NCI-H460 (cell line): ENCODE measurements at places on chromosomes 4 and X.

DNA sequence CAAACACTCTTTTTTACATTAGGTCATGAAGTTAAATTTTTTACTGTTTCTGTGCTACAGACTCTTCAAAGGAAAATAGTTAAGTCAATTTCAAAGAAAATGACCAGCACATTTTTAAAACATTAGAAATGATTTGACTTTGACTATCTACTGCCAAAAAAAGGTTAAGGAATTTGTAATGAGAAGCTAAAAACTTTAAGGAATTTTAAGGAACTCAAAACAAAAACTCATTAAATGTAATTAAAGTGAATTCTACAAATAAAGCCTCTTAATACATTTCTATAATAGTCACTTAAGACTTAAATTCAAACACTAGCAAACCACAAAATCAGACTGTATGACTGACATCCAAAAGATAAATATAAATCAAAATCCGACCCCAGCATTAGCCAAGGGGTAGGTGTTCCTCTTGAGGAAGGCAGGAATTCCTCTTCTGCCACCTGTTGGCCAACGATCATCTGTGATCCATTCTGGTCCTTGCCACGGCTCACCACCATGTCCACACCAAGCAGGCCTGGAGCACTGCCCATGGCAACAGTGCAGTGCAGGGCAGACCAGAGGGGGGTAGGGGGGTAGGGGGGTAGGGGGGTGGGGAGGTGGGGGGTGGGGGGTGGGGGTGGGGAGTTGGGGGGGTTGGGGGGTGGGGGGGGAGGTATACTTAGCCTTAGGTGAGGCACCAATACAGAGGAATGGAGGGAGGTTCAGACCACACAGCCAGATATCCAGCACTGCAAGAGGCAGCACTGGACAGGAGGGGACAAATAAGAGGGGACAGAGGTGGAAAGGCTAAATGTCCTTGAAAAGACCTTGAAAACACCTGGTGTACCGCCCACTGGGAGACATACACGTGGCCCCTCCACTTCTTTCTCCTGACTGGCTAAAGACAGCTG, 287.4 kb downstream of the CHIC1 start:
- DNase-seq: peak; percentile 12

DNA sequence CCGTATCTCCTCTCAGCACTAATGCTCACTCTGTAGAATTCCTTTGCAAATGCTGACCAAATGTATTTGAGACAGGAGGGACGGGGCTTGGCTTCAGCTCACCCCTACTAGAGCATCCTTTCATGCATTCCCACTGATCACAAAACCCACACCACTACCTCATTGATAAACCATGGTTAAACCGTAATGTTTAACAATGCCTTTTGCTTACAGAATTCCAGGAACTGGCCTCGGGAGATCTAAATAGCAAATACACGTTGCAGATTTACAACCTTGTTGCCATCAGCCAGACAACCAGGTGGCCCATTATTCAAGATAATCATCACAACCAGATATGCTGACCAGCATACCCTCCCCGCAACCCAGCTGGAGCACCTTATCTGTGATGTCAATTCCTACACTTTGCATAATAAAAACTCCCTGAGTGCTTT, 391.9 kb downstream of the KCTD8 start:
- DNase-seq: no peak

- no peak for DNase-seq
Observed at GRCh38 chr4:6348408-6348807, 78.8 kb downstream of the WFS1 start.

DNA sequence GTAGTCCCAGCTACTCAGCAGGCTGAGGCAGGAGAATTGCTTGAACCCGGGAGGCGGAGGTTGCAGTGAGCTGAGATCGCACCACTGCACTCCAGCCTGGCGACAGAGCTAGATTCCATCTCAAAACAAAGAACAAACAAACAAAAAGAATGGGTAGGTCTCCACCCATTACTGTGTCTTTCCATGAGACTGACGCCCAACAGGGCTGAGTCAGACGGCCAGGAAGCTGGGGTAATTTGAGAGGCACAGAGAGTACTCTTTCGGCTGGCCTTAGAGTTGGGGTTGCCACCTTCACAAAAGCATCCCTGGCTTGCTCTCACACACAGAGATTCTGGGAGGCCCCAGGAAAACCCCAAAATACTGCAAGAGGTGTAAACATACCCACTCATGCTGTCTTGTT, 72.0 kb upstream of the DHRSX start:
- peak; percentile 45 for DNase-seq

DNA sequence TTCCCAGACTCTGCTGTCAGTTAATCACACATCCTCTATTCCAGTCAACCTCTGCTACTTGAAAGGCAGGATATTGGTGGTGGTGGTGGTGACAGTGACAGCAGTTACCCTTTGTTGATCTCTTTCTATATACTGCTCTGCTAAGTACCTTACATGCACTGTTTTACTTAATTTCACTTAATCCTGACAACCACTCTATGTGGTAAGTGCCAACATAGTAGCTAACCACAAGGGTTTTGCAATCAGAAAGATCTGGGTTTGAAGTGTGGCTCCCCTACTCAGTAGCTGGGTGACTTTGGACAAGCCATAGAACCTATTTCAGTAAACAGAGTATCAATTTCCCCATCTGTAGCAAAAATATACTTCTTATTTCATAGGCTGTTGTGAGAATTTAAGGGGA, 24.2 kb upstream of the F9 start:
- no peak for DNase-seq

- no peak for DNase-seq
Observed at GRCh38 chr4:31094474-31094873, 374.3 kb downstream of the PCDH7 start.

DNA sequence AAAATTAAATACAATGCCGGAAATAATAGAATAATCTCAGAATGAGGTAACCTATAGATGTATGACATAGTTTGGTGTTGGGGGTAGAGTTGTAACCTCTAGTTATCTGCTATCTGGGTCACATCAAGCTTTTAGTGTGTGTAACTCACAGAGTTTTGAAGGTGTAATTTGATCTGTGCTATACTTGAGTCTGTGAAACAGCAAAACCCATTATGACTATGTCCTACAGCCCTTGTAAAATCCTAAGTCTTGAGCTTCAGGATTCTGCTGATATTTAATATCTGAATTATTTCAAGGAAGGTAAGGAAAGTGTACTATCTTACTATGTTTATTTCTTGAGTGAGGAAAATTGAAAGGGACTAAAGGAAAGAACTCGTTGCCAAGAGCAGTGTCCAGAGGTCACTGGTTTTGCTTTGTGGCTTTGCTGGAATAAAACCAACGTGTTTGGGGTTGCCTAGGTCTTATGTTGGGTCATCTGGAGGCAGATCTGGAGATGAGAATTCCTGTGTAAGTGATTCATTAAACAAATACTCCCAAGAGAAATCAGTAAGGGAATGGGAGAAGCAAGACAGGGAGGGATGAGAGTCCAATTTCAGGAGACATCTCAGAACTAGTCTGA, 107.8 kb upstream of the CBLL2 start:
- peak; percentile 1 for DNase-seq

DNA sequence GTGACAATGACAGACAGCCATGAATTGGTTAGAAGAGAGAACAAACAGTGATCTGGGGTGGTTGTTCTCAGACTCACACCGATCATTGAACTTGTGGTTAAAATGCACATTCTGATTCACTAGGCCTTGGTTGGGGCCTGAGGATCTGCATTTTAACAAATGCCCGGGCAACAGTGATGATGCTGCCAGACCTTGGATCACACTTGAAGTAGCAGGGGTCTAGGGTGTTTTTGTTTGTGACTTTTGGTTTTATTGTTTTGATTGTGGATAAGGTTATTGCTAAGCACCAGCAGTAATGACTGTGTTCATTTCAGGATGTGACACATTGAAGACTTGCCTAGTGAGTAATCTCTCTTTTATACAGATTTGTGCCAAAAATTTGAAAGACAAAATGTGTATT, 36.5 kb downstream of the TXLNG start:
- no peak for DNase-seq

- no peak for DNase-seq
Observed at GRCh38 chr4:76420762-76421581, at the start of gene CCDC158. TSS of gene CCDC158 (minus strand) at chr4:76421141. CDS start at chr4:76403207, 17,934 bp downstream.

- DNase-seq: no peak
Observed at GRCh38 chr4:76987153-76987591, 37.6 kb downstream of the SEPTIN11 start.

GRCh38 chr4:86356425-86357210, 3.2 kb downstream of the MAPK10 start:
- DNase-seq: no peak

- DNase-seq: peak; percentile 30
Observed at GRCh38 chrX:132631579-132632232, 142.9 kb upstream of the MBNL3 start.

DNA sequence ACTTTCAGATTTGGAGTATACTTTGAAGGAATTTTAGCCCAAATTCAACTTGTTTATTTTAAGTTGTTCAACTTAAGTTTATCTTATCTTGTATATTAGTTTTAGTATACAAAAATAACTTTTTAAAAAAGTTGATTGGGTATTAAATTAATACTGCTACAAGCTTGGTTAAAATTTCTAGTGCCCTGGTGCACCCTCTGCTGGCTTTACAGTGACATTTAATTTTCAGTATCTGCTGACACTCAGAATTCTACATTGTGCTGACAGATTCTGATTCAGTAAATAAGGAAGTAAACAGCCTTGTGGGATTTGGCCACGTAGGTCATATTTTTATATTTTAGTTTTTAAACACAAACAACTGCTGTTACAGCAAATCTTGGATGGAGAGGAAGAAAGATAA, 2.9 kb downstream of the EDA start:
- peak; percentile 38 for DNase-seq

DNA sequence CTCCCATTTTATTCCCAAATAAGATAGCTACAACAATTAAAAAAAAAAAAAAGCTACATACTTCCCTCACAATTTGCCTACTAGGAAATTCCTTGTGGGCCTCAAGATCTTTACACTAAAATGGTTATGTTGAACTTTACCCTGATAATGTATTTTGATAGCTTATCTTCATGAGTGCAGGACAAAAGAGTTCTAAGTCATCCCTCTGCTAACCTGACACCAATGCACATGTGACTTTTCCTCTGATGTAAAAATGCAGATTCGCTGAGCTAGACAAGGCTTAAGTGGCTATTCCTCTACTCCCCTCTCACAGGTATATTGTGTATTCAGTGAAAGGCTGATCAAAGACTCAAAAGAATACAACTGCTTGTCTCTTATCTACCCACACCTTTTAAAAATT, 22.5 kb downstream of the ELF2 start:
- no peak for DNase-seq

DNA sequence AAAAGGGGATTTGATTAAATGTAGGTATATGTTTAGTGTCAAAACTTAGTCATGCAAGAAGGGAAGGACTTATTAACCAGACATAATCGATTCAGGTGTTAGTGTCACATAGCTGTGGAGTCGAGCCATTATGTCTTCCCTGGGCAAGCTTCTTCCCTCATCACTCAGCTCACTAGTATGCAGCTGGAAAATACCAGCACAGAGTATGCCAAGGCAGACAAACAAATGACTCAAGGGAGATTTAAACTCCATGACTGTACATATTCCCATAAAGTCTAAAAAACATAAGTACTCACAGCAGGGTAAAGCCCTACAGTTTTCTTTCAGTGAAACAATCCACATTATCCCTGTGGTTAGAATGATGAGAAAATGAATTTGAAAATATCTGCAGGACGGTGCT, 304.5 kb downstream of the CBLL2 start:
- no peak for DNase-seq

DNA sequence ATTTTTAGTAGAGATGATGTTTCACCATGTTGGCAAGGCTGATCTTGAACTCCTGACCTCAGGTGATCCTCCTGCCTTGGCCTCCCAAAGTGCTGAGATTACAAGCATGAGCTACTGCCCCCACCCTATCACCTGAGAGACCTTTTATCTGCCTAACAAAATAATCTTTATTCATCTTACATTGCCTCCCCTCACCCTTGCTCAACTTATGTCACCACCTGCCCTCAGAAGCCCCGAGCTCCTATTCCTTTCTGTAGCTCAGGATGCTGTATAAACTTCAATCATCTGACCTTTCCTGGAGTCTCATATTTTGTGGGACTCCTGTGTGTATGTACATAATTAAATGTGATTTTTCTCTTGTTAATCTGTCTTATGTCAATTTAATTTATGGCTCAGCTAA, 29.7 kb upstream of the ENPP6 start:
- no peak for DNase-seq

- no peak for DNase-seq
Observed at GRCh38 chr4:26083987-26084386, 170.0 kb downstream of the SMIM20 start.

DNA sequence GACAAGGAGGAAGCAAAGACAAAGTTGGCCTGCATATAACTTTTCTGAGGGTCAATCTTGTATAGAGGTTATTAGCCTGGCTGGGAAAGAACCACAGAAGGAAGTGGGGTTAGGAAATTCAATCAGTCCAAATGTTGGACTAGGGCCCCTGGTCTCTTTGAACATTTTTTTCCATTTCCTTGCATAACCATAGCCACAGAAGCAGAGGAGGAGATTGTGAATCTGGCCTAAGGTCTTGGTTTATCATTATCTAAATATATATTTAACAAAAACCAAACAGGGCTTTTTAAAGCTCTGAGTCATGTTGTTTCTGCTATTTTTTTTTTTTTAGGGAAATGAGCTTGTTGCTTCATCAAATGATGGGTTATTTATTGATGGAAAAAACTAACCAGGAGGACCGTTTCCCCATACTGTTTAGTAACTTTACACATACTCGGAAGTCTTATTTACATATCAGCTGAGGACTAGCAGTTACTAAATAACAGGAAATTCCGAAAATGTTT, 97.7 kb upstream of the ACSL4 start:
- DNase-seq: no peak

DNA sequence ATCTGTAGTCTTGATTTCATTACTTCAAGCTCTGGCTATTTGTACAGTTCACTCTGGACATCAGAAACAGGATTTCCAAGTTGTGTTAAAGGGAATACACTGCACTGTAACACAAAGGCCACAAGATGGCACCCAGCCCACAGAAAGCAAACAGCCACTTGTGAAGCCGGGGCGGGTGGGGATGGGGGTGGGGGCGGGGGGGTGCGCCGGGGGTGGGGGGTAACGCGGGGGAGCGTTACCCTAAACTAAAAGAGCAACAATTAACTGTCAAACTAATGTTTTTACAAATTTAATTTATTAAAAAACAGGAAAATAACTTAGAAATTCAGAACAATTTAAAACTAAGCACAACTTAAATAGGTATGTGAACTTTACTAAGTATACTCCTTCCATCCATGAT, 27.3 kb downstream of the PRDX4 start:
- DNase-seq: peak; percentile 73
